Activated CD8-positive, alpha-beta memory T cell treated with anti-CD3 and anti-CD28 coated beads for 48 hours (primary cell): ENCODE measurements at places on chromosomes 3 and 15.

DNA sequence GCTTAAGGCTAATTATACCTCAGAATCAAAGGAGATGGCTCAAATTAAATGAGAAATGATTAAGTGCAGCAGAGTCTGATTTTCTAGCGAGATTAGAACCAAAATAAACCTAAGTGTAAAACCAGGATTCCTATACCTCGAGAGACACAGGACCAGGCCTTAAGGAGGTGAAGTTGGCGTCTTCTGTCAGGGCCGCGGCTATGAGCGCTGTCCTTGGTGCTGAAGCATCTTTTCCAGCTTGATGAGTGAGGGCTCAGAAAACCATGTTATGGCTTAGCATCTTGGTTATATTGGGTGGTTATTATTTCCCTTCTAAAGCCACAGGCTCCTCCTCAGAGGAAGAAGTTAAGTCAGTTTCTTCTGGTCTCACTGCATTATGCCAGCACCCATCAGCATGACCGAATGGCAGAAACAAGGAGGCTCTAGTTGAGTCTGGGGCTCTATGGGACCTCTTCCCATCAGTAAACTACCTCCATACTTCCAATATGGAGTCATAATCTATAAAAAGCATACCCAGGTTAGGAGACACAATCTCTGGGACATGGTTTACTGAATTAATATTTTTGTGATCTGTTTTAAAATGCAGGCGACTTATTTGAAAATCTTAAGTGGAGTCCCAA, 120.1 kb upstream of the NMNAT3 start:
- DNase-seq: no peak

DNA sequence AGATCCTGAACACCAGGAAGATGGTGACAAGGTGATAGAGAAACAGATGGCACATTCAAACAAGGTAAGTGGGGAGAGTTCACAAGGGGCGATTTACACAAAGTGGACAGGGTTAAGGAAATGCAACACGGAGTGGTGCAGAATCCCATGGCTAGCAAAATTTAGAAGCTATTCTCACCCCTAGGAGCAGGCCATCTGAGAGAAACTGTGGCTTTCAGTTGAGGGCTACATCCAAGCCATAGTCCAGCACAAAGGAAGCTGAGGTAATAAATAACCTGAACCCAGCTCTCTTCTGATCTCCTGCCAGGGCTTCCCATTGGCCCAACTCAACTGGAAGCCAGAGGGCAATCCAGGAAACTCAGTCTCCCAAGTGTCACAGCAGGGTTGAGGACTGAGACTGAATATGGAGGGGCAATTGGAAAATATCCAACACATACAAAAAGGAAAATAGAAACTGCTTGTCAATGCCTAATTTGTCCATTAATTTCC, 1.2 kb upstream of the ZNF445 start:
- DNase-seq: no peak

- no peak for DNase-seq
These were observed 3.6 kb upstream of the MKRN3 start for GRCh38 chr15:23561914-23562313.

- no peak for DNase-seq
These were observed 1.3 kb downstream of the XIRP1 start for GRCh38 chr3:39191111-39191510.

- DNase-seq: no peak
These were observed 21.5 kb upstream of the PEX5L start for GRCh38 chr3:180058238-180058637.

GRCh38 chr15:64897345-64897985, 14.2 kb upstream of the ANKDD1A start:
- no peak for DNase-seq

GRCh38 chr3:196872316-196872715, 4.6 kb downstream of the SENP5 start:
- DNase-seq: no peak

- no peak for DNase-seq
These were observed 1145.3 kb downstream of the OTOL1 start for GRCh38 chr3:162641907-162642306.

DNA sequence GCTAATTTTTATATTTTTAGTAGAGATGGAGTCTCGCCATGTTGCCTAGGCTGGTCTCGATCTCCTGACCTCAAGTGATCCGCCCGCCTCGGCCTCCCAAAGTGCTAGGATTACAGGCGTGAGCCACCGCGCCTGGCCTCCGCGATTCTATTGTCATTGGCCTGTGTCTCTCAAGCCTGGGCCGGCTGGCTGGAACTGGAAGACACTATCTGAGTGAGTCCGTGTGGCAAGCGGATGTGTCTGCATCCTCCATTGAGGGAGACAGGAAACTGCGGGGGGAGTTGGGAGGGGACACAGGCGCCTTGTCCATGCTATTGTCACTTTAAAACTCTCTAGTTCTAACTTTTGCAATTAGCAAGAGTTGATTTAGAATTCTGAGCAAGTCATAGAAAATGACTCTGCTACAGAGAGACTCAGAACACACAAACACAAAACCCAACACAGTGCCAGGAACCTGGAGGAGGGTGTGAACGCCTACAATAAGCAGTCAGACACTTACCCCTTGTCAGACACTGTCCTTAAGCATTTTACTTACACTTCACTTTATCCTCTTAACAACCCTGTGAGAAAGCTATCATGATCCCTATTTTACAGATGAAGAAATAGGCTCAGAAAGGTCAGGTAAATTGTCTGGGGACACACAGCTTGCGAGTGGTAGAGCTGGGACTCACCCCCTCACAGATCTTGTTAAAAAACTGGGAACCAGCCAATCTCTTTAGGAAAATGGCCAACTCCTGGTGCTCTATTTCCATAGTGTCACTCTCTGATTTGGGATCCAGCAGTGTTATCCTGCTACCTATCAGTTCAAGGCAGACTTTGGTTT, 38.7 kb downstream of the ANP32A start:
- DNase-seq: no peak

- DNase-seq: no peak
These were observed 8.5 kb downstream of the SEC61A1 start for GRCh38 chr3:128060473-128061381.

DNA sequence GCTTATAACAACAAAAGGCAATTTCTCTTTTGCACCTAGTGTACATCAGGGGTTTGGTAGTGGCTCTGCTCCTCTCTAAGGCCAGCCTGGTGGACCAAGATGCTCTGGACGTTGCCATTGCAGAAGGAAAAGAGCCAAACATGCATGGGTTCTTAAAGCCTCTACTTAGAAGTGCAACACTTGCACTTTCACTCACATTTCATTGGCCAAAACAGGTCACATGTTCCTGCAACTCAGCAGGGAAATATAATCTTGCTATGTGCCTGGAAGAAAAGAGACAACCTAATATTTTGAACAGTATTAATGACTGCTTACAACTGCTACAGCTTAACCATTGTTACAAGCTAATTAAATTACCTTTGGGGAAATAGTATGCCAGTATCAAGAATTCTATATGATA, 182.9 kb downstream of the IL5RA start:
- DNase-seq: no peak
